Tracheal epithelial cell (primary cell): ENCODE measurements at places on chromosomes 11 and 22. TPM values are rescaled to one million over a fixed set of nuclear protein-coding genes. Genes with fewer than 3 reads are reported as not detected.

The DDI1 gene
- not detected in 2 replicates for total RNA-seq

The CHRDL2 gene
- not detected in 2 replicates for total RNA-seq

The CD3D gene
- total RNA-seq, result not detected in 2 replicates

The TRIM48 gene
- total RNA-seq, result under 0.01 TPM in 1 of 2 replicates, not detected in the other

The OR51B4 gene
- total RNA-seq, result not detected in 2 replicates

The ATG2A gene
- total RNA-seq, result 11.7 and 13.5 TPM in 2 replicates

The A4GALT gene
- 17.1 and 35.2 TPM in 2 replicates for total RNA-seq

The CD3G gene
- not detected in 2 replicates for total RNA-seq

The NLRP10 gene
- 0.43 and 3.1 TPM in 2 replicates for total RNA-seq

The CRYBB2 gene
- total RNA-seq, result not detected in 2 replicates

The HARBI1 gene
- total RNA-seq, result 3.9 and 5.1 TPM in 2 replicates

The C22orf23 gene
- total RNA-seq, result under 0.01 TPM in 1 of 2 replicates, not detected in the other

The C11orf87 gene
- total RNA-seq, result under 0.01 TPM in 1 of 2 replicates, not detected in the other

The TNNI2 gene
- not detected in 2 replicates for total RNA-seq

The KCNE3 gene
- 0.48 TPM in 1 of 2 replicates, not detected in the other for total RNA-seq

The LRRN4CL gene
- total RNA-seq, result under 0.01 and 0.21 TPM in 2 replicates

The CREB3L1 gene
- under 0.01 TPM in 1 of 2 replicates, not detected in the other for total RNA-seq

The OR56A4 gene
- not detected in 2 replicates for total RNA-seq

The ZP1 gene
- total RNA-seq, result not detected in 2 replicates

The TRIM49 gene
- not detected in 2 replicates for total RNA-seq

The SAA4 gene
- total RNA-seq, result 1.9 TPM in 1 of 2 replicates, not detected in the other

The OR2AT4 gene
- not detected in 2 replicates for total RNA-seq

The TRIM34 gene
- 3.4 and 9.6 TPM in 2 replicates for total RNA-seq

The OR51E2 gene
- total RNA-seq, result under 0.01 TPM in 1 of 2 replicates, not detected in the other

The NLRP14 gene
- total RNA-seq, result 0.24 TPM in 1 of 2 replicates, not detected in the other

The UQCR10 gene
- 69.3 and 74.9 TPM in 2 replicates for total RNA-seq

The ENTHD1 gene
- not detected in 2 replicates for total RNA-seq

The SPON1 gene
- 4.6 TPM in 1 of 2 replicates, not detected in the other for total RNA-seq

The RTN3 gene
- total RNA-seq, result 36.4 and 51.2 TPM in 2 replicates

The RASSF10 gene
- total RNA-seq, result 1.2 and 1.5 TPM in 2 replicates

The CCDC73 gene
- under 0.01 TPM in 1 of 2 replicates, not detected in the other for total RNA-seq
